ENCODE measurements at places on chromosomes 11 and 22.

GRCh38 chr11:47109727-47110246 lies 66.9 kb downstream of the ARFGAP2 start:
- no peak for DNase-seq

DNA sequence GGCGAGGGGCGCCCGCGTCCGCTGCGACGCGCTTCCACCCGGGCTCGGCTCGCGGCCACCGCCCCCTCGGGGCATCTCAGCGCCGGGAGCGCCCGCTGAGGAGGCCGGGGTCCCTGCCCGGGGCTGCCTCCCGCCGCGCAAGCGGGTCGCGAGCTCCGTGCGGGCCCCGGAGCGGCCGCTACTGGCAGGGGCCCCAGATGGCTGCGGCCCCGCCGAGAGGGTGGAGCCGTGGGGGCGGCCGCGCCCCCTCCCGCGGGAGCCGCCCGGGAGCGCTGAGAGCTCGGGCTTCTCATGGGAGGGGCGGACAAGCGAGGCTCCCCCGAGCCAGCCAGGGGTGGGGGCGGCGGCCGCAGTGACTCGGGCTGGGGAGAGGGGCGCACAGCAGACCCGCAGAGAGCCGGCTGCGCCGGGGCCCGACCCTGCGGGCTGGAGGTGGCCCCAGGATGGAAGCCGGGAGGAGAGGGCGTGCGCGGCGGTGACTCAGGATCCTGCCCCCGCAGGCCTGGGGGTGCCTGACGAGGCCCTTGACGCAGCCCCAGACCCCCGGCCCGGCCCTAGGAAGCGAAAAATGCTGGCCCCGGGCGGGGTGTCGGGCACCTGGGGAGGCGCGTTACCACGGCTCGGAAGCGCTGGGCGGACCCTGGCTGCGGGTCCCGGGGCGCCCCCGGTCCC lies 603 bp upstream of the ZFTA start:
- no peak for DNase-seq

DNA sequence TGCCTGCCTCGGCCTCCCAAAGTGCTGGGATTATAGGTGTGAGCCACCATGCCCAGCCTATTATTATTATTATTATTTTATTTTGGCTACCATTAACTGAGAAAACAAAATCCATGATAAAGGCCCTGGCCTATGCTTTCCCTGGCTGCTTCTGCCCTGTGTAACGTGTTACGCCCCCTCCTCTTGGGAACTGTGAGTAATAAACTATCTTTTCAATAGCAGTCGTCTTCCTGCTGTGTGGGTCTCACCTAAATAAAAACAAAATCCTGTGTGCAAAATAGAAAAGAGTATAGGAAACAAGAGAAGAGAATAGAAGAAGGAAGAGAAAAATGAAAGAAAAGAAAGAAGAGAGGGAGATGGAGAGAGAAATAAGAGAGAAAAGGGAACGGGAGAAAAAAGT lies 237.0 kb downstream of the MIAT start:
- no peak for DNase-seq

DNA sequence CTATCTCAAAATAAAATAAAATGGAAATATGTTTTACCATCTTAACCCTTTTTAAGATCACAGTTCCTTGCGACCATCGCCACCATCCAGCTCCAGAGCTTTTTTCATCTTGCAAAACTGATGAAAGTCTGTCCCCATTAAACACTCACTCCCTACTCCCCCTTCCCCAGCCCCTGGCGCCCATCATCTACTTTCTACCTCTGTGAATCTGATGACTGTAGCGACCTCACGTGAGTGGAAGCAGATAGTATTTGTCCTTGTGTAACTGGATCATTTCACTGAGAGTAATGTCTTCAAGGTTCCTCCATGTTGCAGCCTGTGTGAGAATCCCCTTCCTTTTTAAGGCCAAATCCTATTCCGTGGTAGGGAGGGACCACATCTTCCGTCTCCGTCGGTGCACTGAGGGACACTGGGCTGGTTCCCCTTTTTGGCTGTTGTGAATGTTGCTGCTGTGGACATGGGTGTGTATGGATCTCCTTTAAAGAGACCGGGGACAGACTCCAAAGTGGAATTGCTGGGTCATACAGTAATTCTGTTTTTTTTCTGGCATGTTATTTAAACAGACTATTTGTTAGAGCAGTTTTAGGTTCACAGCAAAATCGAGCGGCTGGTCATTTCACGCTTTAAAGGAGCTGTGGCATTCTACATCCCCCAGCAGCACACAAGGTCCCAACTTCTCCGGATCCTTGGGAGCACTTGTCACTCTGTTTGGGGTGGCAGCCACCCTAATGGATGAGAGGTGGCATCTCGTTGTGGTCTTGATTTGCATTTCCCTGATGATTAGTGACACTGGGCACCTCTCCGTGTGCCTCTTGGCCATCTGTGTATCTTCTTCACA lies 120.0 kb downstream of the KCNQ1 start:
- peak; percentile 22 for DNase-seq

DNA sequence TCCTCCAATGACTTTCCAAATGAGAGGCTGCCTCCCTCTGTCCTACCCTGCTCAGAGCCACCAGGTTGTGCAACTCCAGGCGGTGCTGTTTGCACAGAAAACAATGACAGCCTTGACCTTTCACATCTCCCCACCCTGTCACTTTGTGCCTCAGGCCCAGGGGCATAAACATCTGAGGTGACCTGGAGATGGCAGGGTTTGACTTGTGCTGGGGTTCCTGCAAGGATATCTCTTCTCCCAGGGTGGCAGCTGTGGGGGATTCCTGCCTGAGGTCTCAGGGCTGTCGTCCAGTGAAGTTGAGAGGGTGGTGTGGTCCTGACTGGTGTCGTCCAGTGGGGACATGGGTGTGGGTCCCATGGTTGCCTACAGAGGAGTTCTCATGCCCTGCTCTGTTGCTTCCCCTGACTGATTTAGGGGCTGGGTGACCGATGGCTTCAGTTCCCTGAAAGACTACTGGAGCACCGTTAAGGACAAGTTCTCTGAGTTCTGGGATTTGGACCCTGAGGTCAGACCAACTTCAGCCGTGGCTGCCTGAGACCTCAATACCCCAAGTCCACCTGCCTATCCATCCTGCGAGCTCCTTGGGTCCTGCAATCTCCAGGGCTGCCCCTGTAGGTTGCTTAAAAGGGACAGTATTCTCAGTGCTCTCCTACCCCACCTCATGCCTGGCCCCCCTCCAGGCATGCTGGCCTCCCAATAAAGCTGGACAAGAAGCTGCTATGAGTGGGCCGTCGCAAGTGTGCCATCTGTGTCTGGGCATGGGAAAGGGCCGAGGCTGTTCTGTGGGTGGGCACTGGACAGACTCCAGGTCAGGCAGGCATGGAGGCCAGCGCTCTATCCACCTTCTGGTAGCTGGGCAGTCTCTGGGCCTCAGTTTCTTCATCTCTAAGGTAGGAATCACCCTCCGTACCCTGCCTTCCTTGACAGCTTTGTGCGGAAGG lies 2.9 kb downstream of the APOC3 start:
- no peak for DNase-seq

GRCh38 chr11:130478204-130478701 lies 29.8 kb downstream of the ADAMTS15 start:
- DNase-seq: no peak

DNA sequence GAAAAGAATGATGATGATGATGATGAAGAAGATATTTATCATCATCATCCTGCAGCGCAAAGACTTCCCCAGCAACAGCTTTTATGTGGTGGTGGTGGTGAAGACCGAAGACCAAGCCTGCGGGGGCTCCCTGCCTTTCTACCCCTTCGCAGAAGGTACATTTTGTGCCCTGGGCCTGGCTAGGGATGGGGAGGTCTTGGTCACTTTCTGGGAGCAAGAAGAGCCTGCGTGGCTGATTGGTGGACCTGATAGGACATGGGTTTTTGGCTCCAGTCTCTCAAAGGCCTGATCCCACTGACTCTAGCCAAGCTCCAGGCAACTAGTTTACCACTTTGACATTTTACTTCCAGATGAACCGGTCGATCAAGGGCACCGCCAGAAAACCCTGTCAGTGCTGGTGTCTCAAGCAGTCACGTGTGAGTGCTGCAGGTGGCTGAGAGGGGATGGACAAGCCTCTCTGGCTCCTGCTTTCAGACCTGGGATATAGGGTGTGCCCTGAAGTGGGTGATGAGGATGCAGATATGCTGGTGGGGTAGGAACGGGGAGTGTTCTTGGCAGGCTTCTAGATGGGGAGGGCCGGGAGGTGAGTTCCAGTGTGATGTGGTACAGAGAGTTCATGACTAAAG lies 5.3 kb downstream of the SIDT2 start:
- no peak for DNase-seq

DNA sequence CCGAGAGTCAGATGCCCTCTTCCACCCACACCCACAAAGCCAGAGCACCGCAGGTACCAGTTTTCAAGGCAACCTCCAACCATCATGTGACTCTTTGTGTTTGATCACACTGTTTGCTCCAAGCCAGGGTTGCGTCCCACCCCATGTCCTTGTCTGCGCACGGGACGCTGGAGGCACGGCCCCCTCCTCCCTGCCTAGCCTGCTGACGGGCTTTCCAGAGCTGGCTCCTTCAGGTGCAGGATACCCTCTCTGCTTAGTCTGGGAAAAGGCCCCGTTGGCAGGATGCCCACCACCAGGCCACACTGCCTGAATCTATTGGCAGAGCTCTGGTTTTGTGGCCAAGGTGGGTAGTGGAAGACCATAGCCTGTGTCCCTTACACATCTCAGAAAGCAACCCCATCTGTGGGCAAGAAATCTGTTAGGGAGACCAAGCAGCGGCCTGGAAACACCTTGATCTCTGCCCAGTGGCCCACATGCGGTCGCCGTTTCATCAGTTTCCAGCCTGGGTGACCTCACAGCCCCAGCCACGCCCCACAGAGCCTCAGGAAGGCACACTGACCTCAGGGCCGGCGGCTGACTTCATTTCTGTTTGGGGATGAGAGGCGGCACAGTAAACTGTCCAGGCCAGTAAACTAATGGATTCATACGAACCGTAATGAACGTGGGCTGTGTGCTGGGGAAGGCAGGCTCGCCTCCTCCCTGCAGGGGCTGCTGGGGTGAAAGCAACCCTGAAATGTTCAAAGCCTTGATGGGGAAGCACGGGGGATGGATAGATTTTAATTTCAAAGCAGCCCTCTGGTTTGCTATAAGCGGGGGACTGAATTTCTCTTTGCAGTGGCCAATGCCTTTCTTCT lies 25.8 kb downstream of the CDPF1 start:
- no peak for DNase-seq

GRCh38 chr11:12196308-12196707 lies 85.9 kb downstream of the MICAL2 start:
- no peak for DNase-seq

- peak; percentile 95 for DNase-seq
Observed at GRCh38 chr11:43830928-43831440, 49.6 kb upstream of the ALKBH3 start.

DNA sequence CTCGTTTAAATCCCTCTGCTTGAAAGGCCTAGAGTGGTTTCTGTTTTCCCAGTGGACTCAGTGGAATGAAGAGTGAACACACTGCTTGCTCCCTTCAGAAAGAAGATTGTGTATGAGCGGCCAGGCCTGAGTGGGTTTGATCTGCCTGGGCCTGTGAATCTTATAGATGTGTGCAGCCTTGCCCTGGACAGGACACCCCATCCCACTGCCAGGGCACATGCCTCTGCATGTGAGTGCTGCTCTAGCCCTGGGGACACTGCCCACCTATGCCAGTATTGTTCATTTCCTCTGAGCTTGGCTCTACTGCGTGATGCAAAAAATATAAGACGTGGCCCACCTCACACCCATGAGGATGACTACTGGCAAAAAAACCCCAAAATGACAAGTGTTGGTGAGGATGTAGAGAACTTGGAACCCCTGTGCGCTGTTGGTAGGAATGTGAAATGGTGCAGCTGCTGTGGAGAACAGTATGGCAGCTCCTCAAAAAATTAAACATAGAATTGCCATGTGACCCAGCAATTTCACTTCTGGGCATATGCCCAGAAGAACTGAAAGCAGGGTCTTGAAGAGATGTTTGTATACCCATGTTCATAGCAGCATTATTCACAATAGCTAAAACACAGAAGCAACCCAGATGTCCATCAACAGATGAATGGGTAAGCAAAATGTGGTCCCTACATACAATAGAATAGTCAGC lies 27.3 kb upstream of the NECTIN1 start:
- DNase-seq: no peak

DNA sequence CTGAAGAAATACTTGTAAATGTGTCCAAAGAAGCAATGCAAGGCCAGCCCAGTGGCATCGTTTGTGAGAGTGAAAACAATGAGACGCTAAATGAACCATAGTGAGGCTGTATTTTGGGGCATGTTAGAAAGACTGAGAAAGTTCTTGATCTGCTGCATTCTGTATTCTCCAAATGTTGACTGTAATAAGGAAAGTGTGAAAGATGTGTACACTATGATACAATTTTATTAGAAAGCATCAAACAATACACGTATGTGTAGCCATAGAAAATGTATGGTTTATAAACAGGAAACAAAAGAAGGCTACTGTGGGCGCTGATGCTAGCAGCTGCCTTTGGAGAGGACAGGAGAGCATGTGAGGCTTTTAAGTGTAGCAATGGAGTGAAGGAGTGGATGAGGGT lies 233.5 kb upstream of the E2F8 start:
- no peak for DNase-seq

GRCh38 chr11:84144531-84144930 lies 858.4 kb upstream of the CCDC90B start:
- no peak for DNase-seq

- DNase-seq: no peak
Observed at GRCh38 chr22:33188326-33188725, 130.1 kb upstream of the SYN3 start.

GRCh38 chr22:28597665-28598064 lies 82.0 kb downstream of the TTC28 start:
- no peak for DNase-seq

DNA sequence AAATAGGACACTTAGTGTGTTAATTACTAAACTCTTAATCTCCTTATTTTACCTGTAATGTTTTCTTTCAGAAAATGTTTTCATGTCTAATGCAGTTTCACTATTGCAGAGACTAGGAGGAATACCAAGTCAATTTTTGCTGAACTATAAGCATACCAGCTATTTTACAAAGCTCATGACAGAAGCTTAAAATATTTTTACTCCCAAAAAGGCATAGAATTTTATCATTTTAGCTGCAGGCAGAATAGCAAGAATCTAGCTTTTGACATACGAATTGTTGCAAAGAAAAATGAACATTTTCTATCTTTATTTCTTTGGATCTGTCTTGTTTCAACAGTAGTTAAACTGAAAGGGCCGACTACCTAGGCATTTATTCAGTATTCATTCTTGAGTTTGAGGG lies 366.9 kb downstream of the FAT3 start:
- no peak for DNase-seq

DNA sequence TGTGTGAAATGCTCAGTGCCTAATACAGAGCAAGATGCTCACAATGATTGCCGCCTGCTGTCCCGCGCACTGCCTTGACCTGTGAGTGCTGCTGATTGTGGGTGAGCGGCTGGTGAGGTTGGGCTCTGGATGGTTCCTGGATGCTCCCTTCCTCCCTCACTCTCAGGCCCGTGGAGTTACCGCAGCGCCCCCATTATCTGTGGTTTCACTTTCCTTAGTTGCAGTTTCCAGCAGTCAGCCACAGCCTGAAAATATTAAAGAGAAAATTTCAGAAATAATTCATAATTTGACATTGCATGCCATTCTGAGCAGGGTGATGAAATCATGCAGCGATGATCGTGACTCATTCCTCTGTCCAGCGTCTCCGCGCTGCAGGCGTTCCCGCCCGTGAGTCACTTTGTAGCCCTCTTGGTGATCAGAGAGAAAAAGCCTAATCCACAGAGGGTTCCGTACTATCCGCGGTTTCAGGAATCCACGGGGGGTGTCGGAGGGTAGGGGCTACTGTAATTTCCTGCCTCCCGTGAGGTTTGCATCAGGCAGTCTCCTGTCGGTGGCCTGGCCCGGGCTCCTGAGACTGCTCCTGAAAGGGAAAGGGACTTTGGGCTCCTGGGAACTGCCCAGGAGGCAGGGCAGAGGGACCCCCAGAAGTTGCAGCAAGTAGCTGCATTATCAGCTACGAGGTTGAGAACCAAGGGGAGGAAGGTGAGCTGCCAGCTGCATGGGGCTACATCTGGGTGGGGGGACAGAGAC lies 10.6 kb downstream of the RPL3 start:
- peak; percentile 94 for DNase-seq

Data from inflammatory macrophage treated with lipopolysaccharide for 4 hours (primary cell).